ENCODE measurements at places on chromosomes 3 and 15.

GRCh38 chr3:179929091-179929529 lies 107.6 kb downstream of the PEX5L start:
- DNase-seq = peak; percentile 52

DNA sequence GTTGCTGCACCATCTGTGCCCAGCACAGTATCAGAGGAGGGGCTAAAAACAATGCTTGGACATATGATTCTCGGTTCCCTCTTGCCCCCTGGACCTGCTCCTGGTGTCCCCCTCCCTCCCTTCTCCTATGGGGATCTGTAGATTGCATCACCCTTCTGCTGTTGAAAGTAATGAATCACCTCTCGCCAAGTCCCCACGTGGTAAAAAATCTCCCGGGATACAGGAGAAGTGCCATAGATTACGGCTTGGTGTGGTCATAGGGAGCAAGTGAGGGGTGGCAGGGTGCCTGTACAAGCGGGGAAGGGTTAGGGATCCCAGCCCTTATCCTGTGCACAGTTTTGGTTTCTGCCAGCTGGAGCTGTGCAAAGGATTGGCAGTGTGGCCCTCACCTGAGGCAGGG lies 37.7 kb downstream of the AMOTL2 start:
- no peak for DNase-seq

DNA sequence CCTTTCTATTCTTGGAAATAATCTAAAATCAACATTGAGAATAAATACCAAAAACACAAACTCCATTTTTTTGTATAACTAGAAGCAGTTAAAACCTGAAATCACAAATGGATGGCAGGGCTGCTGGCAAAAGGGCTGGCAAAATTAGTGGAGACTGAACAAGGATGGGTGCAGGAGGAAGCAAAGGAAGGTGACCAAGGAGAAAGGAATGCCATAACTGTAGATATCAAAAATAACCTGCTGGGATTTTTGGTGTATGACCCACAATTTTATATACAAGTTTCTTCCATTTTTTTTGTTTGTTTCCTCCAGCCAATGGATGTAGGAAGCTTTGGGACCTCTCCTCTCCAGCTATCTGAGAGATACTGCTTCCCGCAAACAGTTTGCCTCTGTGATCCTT lies 12.7 kb downstream of the CFAP44 start:
- no peak for DNase-seq

GRCh38 chr15:66657185-66658020 lies 44.6 kb upstream of the SMAD6 start:
- no peak for DNase-seq

DNA sequence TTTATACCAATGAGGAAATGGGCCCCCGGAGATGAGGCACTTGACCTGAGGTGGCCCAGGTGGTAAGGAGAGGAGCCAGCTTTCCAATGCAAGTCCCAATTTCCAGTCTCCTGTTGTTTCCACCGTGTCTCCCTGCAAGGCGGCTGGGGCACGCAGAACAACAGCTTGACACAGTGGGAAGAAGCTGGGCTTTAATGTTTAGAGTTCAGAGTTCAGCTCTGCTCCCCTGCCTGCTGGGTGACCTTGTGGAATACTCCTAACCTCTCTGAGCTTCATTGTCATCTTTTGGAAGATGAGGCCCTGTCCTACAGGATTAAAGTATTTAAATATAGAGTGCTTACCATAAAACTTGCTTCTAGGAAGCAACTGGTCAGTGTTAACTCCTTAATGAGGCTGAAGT lies 80.3 kb downstream of the SMAD3 start:
- DNase-seq = no peak

DNA sequence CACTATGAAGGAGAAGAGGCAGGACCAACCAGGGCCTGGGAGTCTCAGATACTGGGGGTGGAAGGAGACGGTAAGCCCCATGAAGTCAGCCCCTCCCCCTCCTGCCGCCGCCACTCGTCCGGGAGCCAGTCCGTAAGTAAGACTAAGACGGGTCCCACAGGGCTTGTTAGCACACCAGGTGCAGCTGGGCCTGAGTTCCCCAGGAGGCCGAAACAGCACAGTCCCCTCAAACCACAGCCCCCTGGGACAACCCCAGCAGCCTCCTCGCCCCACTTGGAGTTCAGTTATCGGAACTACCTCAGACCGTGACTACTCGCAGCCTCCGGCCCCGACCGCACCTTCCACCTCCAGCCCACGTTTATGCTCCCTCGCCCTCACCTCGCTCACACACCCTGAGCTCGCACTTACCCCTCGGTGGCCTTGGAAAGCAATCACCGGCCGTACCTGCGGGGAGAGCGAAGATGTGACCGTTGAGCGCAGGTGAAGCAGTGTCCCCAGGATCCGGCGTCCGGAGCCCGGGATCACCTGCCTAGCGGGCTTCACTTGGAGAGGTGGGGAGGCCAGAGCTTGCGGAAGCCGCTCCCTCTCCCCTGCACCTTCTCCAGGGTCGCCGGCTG lies 557 bp downstream of the ELL3 start:
- peak; percentile 33 for DNase-seq

Data from activated naive CD4-positive, alpha-beta T cell treated with anti-CD3 and anti-CD28 coated beads, Interleukin-2, amount 10 ng/mL, durations not matched to agents 7 days and 5 days (primary cell).